ENCODE measurements at places on chromosomes 5 and 9.

GRCh38 chr5:68960456-68960855 is 133.4 kb upstream of the SLC30A5 start:
- no peak for DNase-seq

DNA sequence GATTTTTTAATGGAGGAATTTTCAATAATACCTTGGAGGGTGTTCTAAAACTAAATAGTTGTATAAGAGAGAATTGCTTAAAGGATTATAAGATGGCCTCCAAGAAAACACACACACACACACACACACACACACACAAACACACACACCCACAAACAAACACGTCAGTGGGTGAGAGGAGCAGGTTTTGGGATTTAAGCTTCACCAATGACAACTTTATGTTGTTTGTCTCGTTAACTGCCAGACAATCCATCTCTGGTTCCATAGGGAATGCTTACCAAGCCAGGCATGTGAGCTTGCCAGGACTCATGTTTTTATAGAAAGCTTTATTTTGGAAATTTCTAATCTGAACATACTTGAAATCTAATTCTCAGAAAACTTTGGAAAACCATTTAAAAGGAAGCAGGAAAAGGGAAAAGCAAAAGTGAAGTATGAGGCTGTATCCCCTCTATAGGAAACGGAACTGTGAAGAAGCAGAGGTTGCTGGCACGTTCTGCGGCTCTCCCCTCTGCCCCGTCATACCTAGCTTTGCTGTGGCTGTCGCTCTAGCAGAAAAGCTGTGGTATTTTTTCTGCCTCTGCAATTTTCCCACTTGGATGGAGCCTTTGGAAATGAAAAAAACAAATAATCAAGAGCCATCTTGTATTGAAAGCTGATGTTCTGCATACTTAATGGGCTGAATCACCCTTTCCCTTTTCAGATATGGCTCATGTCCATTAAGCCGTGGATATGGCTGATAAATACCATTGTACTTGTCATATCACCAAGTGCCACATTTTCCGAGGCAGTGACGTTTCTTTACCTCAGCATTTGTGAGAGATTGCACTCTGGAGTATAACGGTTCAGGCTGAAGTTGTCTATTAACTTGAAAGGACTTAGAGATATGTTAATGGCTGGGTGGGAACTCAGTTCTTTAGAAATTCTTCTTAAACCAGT is 112.7 kb downstream of the NTRK2 start:
- DNase-seq: no peak

GRCh38 chr5:59813761-59814536 is 79.6 kb downstream of the PDE4D start:
- peak; percentile 40 for DNase-seq

- DNase-seq: no peak
These were observed 237.4 kb downstream of the NR2F1-AS1 start for GRCh38 chr5:93343570-93343969.

DNA sequence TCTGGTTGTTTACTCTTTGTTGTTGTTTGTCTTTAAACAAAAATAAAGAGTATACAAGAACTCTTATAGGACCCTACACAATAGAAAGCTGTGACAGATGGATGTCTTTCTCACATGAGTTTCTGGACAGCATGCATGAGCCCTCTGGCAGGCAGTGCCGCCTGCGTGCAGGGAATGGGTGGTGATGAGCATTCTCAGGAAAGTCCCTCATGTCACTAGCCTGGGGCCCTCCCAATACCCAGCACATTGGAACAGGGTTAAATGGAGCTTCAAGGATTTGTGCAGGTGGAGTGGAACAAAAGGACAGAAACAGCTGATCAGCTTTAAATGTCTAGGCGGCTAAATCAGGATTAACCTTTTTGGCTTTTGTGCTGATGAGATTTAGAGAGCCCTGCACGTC is 181.0 kb upstream of the CD180 start:
- no peak for DNase-seq

GRCh38 chr5:160720822-160721221 is 131.2 kb downstream of the ATP10B start:
- no peak for DNase-seq

DNA sequence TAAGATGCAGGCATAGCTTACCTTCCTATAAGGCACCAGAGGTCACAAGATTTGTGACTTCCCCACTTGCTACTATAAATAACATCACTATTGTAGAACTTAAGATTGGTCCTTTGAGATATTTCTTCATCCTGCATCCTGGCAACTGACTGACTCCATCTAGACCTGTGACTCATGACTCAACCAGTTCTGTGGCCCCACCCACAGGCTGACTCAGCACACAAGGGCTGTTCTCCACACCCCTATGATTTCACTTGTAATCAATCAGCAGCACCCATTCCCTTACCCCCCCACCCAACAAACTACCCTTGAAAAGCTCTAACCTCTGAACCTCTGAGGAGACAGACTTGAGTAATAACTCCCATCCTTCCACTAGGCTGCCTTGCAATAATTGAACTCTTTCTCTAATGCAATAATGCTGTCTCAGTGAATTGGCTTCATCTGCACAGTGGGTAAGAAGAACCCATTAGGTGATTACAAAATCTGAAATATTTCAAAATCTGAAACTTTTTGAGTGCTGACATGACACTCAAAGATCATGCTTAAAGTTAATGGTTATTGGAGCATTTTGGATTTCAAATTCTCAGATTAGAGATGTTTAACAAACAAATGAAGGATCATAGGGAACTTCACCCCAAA is 296.7 kb downstream of the ARL15 start:
- DNase-seq: no peak

DNA sequence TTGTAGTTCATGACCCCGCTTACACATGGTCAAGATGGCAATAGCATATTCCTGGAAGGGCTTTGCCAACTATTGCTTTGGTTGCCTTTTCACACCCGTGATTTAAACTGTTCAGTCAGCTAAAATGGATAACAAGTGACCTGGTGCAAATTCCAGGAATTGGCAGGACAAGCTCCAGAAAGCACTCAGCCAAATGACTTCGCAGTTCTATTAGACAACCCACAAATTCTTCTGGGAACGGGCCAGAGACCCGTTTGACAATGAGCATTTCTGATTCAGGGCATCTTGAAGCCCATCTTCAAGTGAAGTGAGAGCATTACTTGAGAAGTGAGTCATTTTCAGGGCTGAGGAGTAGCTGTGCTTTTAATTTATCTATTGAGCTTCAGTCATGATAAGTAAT is 165.0 kb downstream of the DROSHA start:
- DNase-seq: no peak

DNA sequence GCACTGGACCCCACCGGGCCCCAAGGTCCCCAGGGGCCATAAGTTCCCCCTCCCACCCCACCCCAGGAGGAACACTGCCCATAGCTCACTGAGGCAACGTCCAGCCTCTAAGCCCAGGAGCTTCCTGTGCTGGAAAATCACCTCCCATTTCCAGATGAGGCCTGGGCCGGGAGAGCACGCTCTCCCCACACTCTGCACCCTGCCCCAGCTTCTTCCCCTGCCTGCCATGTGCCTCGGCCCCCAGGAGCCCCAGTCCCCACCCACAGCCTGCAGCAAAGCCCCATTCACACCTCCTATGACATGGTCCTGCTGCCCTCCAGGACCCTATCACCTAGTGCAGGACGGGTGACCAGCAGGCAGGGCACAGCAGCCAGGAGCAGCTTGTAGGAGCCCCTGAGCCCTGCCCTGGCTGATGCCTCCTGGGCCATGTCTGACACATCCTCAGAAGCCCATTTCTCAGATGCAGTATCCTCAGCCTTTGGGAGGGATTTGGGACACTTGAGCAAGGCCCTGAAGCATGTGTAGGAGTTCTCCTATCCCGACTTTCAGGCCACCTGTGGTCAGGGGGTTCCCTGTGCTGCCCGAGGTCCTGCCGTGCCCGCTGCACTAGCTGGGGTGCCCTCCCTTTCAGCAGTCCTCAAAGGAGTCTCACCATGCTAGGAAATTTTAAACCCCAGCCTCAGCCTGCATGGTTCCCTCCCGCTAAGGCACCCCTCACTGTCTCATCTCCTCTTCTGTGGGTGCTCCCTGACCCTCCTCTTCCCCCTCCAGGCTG is 119.4 kb upstream of the FOXD4L5 start:
- DNase-seq: no peak

GRCh38 chr5:38347896-38348295 is 89.5 kb downstream of the EGFLAM start:
- DNase-seq: no peak

DNA sequence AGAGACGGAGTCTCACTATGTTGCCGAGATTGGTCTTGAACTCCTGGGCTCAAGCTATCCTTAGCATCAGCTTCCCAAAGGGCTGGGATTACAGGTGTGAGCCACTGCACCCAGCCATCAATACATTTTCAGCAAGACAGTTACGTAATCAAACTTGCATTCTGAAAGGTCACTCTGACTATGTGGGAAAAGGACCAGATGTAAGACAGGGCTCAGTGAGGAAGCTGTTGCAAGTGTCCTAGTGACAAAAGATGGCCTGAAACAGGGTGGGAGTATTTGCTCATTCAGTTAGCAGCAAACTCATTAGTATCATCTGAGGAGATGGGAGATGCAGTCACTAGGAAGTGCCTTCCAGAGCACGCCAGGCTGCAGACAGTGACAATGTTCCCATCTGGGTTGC is 16.9 kb downstream of the MED27 start:
- no peak for DNase-seq

DNA sequence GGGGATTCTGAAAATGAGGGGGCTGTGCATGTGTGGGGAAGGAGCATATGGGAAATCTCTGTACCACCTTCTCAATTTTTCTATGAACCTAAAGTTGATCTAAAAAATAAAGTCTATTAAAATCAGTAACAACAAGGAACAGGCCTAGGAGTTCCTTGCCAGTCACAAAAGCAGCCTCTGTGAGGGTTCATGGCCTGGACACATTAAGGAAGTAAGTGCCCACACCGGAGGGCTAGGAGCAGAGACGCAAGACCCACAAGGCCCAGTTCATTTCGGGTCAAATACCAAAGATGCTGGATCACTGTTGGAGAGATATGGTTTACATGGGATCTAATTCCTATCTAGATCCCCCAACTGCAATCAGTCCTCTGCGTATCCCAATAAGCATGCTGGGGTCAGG is 88.4 kb downstream of the SEMA4D start:
- no peak for DNase-seq

- DNase-seq: no peak
These were observed 3.9 kb upstream of the NEURL1B start for GRCh38 chr5:172637110-172637580.

GRCh38 chr9:21770871-21771560 is 31.4 kb upstream of the MTAP start:
- no peak for DNase-seq

DNA sequence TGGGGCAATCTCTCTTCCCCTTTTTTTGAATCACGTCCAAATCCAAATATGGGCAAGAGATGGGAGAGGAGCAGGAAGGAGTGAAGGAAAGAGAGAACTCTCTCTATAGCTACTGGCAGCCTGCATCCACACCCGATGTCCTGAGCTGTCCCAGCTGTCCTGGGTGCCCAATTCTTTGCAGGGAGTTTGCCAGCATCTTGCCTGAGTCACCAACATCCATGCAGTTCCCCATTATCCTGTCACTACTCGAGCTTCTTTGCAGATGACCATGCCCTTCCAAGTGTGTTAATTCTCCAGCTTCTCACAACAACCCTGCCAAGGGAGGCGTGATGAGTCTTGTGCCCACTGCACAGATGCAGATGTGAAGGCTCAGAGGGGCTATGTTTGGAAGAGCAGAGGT is 127.1 kb downstream of the NSG2 start:
- DNase-seq: no peak

DNA sequence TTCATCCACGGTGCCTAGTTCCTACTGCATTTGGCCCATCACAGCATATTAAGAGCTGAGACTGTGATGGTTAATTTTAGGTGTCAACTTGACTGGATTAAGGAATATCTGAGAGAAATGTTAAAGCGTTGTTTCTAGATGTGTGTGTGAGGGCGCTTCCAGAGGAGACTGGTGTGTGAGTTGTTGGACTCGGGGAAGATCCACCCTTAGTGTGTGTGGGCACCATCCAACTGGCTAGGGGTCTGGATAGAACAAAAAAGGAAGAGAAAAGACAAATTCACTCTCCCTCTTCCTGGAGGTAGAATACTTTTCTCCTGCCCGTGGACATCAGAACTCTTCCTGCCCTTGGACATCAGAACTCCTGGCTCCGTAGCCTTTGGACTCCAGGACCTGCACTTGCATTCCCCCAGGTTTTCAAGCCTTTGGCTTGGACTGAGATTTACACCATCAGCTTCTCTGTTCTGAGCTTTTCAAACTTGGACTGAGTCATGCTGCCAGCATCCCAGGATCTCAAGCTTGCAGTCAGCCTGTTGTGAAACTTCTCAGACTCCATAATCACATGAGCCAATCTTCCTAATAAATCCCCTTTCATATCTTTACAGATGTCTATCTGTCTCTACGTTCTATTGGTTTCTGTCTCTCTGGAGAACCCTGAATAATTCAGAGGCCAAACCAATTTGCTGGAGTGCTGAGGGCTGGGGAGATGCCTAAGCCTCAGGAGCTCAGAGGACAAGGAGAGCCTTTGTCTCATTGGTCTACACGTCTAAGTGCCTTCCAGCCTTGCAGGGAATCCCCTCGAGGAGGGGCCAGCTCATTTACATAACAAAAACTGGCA is 164.5 kb downstream of the DCP2 start:
- DNase-seq: no peak

DNA sequence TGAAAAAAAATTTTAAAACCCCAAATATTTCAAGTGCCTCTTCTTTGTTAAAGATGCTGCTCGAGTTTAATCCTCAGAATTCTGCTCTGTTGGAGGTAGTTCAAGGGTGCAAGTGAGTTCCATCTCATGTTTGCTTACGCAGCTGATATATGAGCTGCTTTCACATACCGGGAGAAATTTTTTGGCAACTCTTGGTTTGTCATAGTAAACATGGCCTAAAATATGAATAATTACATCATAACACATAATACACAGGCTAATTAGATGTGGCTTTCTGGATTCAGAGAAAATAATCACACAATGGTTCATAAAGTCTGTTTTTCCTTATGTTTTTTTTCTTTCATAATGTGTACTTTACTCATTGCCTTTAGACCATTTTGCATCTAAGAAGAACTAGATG is 1134.1 kb downstream of the PTPRD start:
- no peak for DNase-seq

GRCh38 chr5:139636975-139637408 is 11.2 kb upstream of the CXXC5 start:
- no peak for DNase-seq
